Gastrocnemius medialis (tissue), 4 donors: ENCODE measurements at places on chromosomes 6 and 20.

DNA sequence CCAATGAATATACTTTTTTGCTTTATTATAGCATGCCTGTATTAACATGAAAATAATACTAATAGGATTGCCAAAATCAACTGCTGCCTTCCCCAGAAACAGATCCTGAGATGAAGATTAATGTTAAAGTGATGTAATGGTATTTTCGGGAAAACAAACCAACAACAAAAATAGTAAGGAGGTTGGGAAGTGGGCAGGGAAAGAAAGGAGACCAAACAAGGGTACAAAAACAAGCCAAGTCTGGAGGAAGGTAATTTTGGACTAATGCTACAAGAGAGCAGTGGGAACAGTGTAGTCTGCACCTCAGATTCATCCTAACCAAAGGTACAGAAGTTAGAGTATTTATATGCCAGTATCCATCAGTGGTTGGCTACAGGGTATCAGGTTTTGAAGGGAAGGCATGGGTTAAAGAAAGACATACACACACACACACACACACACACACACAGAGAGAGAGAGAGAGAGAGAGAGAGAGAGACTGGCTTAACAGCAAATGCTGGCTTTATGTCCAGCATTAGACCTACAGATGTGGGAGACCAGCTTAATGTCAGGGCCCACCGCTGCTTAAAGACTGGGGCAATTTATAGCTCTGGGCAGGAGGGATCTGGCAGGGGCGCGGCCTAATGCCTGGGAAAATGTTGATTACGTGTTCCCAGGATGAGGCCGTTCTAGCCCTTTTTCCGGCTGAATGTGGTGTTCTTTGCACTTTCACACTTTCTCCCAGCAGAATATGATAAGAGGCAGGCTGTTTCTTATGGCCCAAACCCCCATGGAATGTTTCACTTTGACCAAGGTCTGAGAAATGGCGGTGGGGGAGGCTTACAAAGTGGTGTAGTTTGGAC is 3.8 kb upstream of the SLC17A1 start:
- DNase-seq: no peak

DNA sequence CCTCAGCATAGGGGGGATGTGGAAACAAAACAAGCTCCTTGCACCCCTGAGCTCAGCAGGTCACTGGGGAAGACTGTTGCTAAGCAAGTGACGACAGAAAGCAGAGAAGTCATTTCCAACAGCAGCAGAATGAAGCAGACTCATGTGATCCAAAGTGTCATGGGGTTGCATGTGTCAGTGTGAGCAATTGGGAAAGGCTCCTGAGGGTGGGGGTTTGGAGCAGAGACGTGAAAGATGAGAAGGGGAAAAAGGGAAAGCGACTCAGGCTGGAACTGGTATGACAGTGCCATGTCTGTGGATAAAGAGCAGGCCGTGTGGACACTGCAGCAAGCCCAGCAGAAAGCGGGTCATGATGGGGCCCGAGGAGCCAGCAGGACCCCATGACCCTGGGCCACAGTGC is 363.9 kb downstream of the PREX1 start:
- DNase-seq: peak; percentile 46

- no peak for DNase-seq
These were observed 80.9 kb upstream of the AFDN start for GRCh38 chr6:167745670-167746389.

- DNase-seq: peak; percentile 73
These were observed 87.3 kb downstream of the KCNB1 start for GRCh38 chr20:49395183-49395582.

DNA sequence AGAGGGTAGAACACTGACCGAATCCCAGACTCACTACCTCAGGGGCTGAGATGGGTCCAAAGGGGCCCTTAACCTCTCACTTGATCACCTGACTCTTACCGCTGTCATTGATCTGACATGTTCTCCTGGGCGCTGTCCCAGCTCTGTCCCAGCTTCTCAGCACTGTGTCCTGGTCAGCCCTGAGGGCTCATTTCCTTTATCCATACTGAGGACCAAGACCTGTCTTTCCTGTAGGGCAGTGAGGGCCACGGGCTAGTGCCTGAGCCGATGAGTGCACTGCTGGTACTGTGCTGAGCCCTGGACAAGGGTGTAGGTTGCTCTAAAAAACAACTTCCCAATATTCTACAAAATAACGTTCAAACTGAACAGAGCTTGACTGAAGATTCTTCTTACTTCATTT is 131.5 kb downstream of the MTHFD1L start:
- no peak for DNase-seq

GRCh38 chr6:116847227-116847626 is 18.3 kb upstream of the GPRC6A start:
- DNase-seq: no peak

GRCh38 chr6:32397252-32397920 is 9.6 kb downstream of the BTNL2 start:
- no peak for DNase-seq

- no peak for DNase-seq
These were observed 2.4 kb downstream of the METTL24 start for GRCh38 chr6:110355727-110356126.

DNA sequence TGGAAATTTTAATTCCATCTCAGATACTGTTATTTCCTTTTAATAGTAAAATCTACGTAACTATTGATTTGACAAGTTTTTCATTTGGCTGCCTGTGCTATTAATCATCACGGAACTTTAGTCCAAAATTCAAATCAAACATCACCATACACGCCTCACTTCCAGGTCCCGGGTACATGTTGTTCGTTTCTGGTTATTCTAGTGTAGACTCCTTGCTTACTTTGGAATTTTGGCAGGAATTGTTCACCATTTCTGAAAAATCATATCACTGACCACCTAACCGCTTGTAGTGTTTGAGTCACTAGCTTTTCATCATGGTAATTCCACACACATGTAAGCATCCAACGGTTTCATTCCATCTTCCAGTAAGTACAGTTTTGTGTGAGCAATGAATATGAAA is 98.0 kb upstream of the NHSL1 start:
- no peak for DNase-seq

GRCh38 chr20:1993986-1994385 is at the start of gene PDYN:
PDYN (minus strand) TSS chr20:1994058; CDS start chr20:1983084, 10,974 bp downstream.
- DNase-seq: no peak

DNA sequence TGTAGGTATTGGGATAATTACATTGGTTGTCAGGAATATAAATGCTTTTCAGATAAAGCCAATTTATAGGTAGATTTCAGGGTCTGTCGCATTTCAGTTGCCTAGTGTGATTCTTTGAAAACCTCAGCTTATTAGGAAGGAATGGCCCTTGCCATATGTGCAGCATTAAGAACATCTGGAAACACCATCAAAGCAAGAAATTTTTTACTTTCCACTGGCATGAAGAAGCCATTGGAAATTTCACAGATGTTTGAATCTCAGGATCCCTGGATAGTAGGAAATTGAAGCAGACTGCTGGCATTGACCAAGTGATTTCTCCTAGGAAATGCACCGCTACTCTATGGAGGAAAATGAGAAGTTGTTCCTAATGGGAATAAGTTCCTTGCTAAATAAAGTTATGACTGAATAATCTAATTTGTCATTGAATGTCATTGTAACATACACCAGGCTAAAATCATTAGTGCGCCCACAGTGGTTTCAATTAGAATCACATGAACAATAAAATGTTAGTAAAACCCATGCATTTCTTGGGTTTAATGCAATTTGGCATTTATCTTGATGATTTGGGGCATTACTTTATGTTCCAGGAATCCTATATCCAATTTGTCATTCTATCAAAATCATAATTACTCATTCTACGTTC is 950.1 kb downstream of the EPHA7 start:
- no peak for DNase-seq

DNA sequence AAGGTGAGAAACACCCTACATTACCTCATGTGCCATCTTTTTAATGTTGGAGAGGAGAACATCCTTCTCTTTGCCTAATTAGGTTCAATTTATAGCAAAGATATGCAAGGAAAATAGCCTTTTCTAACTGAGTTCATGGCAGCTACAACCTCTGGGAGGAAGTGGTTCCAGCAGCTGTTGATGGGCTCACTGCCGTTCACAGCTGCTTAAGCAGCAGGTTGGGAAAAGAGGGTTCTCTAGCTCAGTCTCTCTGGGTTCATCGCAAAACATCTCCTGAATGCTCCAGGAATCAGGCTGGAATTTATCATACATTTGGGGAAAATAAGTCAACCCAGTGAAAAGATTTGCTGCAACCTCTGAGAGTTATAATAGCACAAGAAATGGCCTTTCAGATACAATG is 115.1 kb downstream of the UNC5CL start:
- no peak for DNase-seq

DNA sequence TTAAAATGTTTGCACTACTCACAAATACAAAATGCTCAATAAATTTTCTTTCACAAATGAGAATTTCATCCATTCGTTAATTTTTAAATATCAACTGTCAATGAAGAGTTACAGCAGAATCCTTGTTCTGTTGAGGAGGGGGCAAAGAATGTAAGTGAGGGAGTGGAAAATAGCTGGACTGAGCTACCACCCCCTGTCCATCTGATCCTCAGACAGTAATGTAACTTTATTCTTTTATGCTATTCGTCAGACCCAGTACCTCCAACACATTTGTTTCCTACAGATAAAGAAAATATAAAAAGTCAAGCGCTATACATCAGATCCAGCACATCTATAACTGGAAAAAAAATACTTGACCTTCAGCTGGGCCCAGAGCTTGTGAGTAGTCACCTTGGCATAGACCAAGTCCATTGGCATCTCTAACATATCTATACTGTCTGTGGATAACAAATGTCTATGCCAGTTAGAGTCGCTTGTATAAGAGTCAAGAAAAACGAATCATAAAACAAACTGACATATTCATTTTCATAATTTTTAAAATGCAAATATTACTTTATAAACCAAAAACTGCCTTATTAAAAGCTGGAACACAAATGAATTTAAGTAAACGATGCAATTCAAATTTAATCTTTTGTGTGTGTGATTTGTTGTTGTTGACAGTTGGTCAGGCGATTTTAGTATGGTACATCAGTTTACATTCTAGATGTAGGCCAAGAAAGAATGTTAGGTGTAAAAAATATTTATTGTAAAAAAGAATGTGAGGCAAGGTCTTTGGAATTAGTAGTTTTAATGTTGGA is 57.2 kb upstream of the HFE start:
- DNase-seq: no peak

DNA sequence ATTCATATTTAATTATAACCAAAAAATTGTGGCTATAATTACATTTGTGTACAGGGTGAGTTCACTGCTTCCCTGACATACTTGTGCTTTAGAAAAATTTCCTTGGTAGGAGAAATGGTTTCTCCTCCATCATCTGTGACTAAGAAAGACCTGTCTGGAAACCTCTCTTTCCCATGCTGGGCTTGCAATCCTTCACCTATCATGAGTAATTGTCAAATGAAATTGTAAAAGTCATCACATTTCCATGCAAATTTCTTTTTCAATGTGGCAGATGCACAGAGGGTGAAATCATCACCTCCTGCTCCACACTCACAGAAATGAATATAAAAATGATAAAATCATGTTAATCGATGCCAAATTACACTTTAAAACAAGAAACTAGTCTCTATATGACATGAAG is 1.5 kb upstream of the SIRPB1 start:
- DNase-seq: no peak

DNA sequence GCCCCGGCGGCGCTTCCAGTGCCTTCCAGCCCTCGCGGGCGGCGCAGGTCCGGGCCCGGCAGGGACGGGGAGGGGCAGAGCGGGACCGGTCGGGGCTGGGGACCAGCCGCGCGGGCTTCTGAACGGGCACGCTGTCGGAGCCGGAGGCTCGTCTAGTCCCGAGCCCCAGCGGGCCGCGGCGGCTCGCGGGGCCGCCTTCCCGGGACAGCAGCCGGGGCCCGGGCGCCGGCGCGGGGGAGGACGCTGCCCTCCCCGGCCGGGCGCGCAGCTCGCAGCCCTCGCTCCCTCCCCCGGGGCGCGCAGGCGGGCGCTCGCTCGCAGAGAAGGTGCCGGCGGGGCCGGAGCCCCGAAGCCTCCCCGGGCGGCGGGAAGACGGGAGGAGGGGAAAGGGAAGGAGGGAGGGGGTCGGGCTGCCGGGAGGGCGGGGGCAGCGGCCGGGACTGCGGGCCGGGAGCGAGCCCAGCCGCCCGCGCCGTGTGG is 696 bp upstream of the SIRPA start:
- DNase-seq: no peak

GRCh38 chr20:40894237-40894630 is 134.4 kb upstream of the TOP1 start:
- DNase-seq: no peak

DNA sequence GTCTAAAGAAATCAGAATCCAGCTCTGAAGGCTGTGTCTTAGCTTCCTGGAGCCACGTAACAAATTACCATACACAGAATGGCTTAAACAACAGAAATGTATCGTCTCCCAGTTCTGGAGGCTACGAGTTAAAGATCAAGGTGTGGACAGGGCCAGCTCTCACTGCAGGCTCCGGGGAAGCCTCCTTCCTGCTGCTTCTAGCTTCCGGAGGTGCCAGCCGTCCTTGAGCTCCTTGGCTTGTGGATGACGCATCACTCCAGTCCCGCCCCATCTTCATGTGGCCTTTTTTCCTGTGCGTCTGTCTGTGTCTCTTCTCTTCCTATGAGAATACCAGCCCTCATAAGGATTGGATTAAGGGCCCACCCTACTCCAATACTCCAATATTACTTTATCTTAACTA is 319.1 kb upstream of the QKI start:
- DNase-seq: no peak

- no peak for DNase-seq
These were observed 51.0 kb upstream of the IL20RA start for GRCh38 chr6:137095651-137096238.

GRCh38 chr20:10131732-10132345 is 86.8 kb upstream of the SNAP25 start:
- DNase-seq: no peak

- DNase-seq: no peak
These were observed 83.1 kb upstream of the CBLN4 start for GRCh38 chr20:56088375-56088774.

GRCh38 chr6:116764629-116764960 is 924 bp downstream of the FAM162B start:
- peak; percentile 14 for DNase-seq

- no peak for DNase-seq
These were observed 59.1 kb upstream of the OGFRL1 start for GRCh38 chr6:71229477-71229876.

GRCh38 chr6:135030056-135030473 is 24.6 kb downstream of the HBS1L start:
- DNase-seq: no peak

GRCh38 chr6:129317931-129318820 is 391.8 kb downstream of the ARHGAP18 start:
- DNase-seq: no peak

GRCh38 chr6:157213426-157213825 is 109.9 kb downstream of the TMEM242 start:
- no peak for DNase-seq

- no peak for DNase-seq
These were observed 285.8 kb upstream of the SUPT3H start for GRCh38 chr6:45663251-45664221.

GRCh38 chr6:128600397-128600951 is 80.1 kb upstream of the PTPRK start:
- DNase-seq: no peak

DNA sequence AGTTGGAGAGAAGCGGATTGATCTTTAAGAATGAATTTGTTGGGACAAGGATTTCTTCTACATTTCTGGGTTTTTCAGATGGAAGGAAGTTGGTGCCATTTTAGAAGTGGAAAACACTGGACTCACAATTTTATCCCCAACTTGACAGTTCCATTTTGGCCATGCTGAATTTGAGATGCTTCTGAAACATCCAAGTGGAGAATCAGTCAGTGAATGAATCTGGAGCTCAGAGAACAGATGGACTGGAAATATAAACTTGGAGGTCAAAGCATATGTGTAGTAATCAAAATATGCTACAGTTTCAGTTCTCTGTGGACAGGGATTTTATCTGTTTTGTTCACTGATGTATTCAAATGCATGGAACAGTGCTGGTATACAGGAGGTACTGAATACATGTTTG is 89.9 kb downstream of the KCNQ5 start:
- DNase-seq: no peak

GRCh38 chr6:142822842-142823241 is 122.1 kb downstream of the HIVEP2 start:
- DNase-seq: peak; percentile 30
